ENCODE measurements at places on chromosomes 3 and 15.

- DNase-seq, result no peak
Measured at GRCh38 chr3:63474828-63475518, 177.5 kb upstream of the SNTN start.

DNA sequence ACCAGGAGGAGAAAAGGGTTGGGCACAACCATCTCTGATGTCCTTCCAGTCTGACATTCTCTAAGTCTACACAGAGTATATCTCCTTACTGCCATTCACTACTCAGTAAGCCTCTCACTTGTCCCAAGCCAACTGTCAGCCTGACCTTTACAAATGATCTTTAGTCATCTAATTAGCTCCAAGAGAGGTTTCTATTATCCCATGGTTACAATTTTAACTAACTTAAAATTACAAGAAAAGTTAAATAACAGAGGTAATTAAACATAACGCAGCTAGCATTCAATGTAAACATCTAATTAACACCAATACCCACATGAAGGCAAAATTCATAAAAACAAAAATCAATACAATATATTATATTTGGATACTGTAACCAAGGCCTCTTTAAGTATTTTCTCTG, 126.9 kb downstream of the LSAMP start:
- DNase-seq, result no peak

- DNase-seq, result no peak
Measured at GRCh38 chr15:29593629-29594028, 228.6 kb downstream of the TJP1 start.

DNA sequence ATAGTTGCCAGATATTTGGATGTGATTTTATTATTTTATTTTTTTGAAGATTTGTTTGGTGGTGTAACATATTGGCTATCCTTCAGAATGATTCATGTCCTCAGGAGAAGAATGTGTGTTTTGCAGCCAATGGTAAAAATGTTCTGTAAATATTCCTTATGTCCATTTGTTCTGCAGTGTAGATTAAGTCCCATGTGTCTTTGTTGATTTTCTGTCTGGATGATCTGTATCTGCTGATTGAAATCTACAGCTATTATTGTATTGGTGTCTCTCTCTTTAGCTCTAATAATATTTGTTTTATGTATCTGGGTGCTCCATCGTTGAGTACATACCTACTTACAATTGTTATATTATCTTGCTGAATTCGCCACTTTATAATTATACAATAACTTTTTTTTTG, 1641.7 kb downstream of the OTOL1 start:
- no peak for DNase-seq

DNA sequence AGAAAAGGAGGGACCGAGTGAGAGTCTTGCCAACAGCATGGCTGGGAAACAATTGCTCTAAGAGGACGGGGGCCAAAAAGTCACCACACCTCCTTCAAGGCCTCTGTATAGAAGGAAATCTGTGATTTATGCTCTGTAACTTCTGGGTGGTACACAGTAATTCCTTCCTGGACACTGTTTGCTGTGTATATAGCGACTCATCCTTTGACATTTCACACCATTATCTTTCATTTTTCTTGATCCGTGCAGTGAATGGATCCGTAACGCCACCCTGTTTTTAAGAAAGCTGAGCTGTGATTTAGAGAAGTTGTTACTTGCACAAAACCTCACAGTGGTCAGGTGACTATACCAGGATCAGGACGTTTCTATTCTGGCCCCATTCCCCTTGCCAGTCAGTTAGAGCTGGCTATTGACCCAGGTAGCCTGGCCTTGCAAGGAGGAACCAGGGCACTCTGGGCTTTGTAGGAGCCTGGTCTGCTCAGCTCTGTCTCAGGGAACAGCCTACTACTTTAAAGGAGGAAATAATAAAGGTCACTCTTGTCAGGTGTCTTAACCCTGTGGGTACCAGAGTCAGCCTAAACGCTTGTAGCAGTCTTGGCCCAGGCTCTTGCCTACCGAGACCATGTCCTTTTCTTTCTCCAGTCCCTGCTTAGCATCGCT, 86.5 kb upstream of the MYZAP start:
- DNase-seq, result no peak

GRCh38 chr15:77002954-77003912, 8.3 kb downstream of the PSTPIP1 start:
- DNase-seq, result no peak

DNA sequence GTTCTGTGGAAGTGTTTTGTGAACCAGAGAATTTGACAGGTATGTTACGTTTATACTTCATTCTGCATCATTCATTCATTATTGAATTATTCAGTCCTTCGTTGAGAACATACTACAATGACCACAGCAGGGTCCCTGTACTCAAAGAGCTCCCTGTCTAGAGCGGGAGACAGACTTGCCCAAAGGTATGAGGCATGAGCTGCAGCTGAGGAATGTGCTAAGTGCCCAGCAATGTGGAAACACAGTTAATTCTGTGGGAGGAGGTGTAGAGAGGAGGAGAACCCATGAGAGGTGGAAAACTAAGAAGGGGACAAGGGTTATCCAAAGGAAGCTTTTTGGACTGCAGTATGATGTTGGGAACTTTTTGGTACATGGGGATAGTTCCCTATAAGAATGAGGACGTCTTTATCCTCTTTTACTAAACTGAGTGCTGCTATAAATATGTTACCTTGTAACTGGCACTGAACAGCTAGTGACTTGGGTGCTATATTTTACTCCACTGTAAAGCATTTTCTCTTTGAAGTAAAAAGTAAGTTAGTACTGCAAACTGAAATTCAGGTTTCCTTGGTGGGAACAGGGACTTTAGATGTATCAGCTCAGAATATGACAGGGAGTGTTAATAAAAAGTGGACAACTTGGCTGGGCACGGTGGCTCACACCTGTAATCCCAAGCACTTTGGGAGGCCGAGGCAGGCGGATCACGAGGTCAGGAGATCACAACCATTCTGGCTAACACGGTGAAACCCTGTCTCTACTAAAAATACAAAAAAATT, 5.7 kb downstream of the SMAD3 start:
- no peak for DNase-seq

DNA sequence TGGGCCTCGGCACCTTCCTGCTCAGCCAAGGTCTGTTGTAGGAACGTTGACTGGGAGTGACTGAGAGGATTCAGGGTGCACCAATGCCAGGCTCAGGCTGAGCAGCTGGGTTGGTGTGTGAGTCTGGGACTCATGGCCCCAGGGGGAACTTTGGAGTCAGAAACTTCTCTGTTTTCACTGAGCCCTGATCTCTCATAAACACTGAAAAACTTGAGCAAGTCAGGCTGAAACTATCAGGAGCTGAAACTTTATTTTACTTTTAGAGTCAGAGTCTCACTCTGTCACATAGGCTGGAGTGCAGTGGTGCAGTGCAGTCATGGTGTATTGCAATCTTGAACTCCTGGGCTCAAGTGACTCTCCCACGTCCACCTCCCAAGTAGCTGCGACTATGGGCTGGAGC, 3.0 kb downstream of the TRAK1 start:
- no peak for DNase-seq

DNA sequence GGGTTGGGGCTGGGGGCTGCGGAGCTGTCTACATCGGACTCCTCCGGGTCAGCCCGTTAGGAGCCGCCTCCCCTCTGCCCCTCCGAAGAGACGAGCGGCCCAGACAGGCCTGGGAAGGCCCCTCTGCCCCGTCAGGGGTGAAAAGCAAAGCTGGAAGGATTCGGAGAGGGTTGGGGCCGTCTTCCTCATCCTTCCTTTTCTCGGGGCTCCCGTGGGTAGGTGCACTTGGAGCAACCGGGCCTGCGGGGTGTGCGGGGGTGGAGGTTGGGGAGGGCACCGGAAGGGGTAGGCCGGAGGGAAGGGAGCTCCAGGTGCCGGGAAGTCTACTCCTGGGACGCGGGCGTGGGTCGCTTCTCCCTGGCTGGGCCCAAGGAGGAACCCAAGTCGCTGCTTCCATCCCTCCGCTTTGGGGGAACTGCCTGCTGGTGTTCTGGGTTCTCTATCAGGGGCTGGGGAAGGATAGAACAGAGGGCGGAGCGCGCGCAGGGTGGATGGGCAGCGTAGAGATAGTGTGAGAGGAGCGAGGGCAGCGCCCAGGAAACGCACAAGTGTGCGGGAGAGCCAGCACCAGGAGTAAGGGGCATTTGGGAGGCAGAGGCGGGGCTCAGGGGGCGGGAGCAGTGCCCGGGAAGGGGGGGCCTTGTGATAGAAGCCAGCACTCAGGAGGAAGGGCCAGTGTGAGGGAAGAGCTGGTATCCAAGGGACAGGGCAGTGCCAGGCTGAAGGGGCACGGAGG, 590 bp downstream of the POLR2H start:
- DNase-seq, result no peak

GRCh38 chr3:67608034-67608433, 46.4 kb downstream of the SUCLG2 start:
- DNase-seq, result no peak

DNA sequence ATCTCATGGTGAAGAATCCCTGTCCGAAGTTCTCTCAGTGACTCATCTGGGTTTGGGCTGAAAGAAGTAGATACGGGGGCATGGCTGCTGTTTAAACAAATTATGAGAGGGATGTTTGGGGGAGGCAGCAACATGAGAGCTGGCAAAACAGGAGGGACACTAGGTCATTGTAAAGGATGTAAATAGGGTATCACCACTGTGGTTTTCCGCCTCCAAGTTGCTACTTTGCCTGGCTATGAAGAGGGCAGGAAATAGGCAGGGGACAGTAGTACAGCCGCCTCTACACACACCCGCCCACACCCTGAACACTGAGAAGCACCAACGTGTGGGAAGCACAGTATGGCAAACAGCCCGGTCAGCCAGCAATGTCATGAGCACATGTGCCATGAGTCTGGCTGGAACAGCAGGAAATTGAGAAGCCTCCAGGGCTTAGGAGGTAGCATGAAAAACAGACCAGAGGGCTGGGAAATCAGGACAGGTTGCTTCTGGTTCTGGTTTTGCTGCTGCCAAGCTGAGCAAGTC, 17.1 kb downstream of the HEXA start:
- DNase-seq, result peak; percentile 78

DNA sequence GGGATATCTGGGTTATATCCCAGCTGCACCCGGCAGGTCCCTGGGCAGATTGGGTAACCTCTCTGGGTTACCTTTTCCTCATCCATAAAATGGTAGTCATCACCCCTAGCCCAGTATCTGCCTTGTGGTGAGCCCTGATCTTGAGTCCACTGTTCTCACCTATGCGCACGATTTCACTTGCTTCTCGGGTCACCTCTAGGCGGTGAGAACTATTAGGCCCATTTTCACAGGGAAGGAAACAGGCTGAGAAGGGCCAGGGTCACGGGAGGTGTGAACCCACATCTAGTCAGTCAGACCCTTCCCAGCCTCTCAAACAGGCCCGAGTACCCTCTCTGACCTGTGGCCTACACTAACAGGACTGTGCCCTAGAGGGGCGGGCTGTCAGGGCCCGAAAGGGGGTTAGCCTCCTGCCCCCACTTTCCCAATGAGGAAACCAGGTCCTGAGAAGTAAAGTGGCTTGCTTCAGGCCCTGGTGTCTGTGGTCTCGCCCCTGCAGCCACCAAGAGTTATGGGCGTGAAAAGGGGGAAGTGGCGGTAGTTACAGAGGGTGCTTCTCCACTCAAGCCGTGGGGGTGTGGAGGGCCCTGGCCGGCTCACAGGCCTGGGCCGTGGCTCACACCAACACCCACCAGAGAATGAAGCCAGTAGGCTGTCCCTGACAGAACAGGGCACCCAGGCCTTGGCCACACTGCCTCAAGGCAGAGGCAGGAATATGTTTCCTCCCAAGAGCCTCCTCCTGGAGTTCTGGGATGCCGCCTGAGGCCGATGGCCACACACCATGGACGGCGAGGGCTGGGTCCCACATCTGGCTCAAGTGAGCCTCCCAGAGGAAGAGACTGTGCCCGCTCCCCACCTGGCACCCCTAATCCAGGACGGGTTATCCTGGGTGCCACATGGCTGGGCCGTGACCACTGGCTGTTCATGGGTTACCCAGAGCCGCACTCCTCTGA, 19.5 kb downstream of the PSTPIP1 start:
- no peak for DNase-seq

DNA sequence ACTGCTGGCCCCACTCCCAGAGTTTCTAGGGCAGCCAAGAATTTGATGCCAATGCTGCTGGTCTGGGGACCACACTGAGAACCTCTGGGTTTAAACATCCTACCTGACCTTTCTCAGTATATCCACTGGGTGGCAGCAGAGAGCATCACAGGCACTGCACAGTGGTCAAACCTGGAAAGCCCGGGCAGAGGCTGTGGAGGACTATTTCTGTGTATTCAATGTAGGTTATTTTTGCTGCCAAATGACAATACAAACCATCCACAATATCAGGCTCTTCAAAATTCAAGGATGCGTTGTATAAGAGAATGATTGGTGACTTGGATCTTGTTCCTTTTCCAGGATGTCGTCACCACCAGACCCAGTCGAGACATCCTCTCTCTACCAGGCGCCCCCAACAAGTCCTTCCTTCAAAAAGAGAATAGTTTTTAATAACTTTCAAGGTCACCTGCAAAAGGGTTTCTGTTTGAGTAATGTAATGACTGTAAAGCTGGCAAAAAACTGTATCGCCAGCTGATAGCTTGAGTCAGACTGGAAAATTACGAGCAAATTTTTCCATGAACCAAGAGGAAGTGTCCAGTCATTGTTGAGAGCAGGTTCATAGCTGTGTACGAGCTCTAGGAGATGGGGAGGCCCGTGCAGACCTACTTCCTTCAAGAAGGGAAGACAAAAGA, 30.5 kb upstream of the MYZAP start:
- peak; percentile 62 for DNase-seq

GRCh38 chr3:133468251-133468721, 68.4 kb downstream of the BFSP2 start:
- DNase-seq, result no peak

GRCh38 chr15:73941449-73941848, 15.2 kb downstream of the LOXL1 start:
- DNase-seq, result no peak

GRCh38 chr3:101454629-101455028, 58.4 kb downstream of the SENP7 start:
- DNase-seq, result no peak

DNA sequence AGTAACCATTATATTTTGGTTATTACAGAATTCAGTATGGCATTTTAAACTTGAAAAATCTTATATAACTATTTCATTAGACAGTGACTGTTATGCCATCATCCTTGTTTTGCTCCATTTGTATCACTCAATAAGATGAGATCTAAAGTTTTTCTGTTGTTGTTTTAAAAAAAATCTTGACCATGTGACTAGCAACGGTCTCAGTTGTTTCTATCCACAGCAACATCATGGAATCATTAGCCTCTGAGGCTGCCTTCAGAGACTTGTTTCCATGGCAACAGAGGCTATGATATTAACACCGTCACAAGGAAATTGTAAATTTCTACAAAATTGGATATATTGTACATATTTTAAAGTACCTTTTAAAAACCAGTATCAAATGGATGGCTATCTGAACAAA, 129.8 kb downstream of the DLG1 start:
- peak; percentile 51 for DNase-seq

DNA sequence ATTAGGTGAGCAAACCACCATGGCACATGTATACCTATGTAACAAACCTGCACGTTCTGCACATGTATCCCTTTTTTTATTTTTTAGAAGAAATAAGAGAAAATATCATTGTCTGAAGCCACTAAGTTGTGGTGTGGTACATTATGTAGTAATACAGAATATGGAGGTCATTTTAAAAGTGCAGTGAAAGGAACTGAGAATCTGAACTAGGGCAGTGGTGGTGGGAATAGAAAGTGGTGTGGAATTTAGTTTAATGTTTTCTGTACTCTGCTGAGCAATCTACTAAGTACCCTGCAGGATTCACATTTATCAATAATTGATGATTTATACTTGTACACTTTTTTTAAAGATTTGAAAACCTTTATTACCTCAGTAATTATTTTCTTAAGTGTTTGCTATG, 283.5 kb downstream of the CHL1 start:
- no peak for DNase-seq

GRCh38 chr3:187798126-187798525, 52.9 kb upstream of the BCL6 start:
- no peak for DNase-seq

- no peak for DNase-seq
Measured at GRCh38 chr3:133138017-133138416, 99.8 kb downstream of the TMEM108 start.

Data from GM04504 (cell line).